ENCODE measurements at places on chromosomes 13 and 19.
A peak's percentile ranks its signal among the peaks of the same experiment; 100 is the strongest.

GRCh38 chr13:80504453-80504852, 163.5 kb upstream of the SPRY2 start:
- DNase-seq: no peak

DNA sequence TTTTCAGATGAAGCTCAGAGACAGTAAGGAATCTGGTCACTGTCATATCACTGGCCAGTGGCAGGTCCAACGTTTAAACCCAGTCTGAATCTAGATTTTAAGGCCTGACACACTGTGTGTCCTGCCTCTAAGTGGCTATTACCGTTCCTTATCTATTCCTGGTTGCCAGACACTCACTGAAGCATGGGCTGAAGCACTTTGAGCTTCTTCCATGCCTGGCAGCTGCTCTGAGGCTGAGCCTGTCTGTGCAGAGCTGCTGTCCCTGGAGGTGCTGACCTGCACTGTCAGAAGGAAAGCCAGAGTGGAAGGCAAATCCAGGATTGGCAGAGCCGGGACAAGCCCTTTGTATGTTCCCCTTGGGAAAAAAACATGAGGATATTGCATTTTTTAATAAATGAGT, 109.2 kb upstream of the SLC7A1 start:
- DNase-seq: no peak

GRCh38 chr13:51959773-51960172, 51.5 kb downstream of the ATP7B start:
- DNase-seq: no peak

- no peak for DNase-seq
Observed at GRCh38 chr13:41577436-41577835, 120.1 kb downstream of the RGCC start.

- no peak for DNase-seq
Observed at GRCh38 chr13:26568132-26568815, 10.8 kb downstream of the WASF3 start.

DNA sequence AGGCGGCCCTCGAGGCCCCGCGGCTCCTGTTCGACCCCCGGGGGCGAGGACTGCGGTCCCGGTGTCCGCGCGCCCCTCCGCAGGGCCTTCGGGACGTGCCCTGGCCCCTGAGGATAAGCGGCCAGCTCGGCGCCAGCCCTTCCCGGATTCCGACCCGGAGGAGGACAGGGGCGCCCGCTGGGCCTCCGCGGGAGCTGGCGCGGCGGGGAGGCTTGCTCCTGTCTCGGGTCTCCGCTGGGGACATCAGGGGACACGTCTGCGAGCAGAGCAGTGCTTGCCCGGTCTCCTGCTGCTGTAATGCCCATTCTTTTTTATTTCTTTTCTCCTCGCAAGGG, 829 bp downstream of the B3GLCT start:
- peak; percentile 40 for DNase-seq

- no peak for DNase-seq
Observed at GRCh38 chr19:18488838-18489626, 32.8 kb downstream of the ELL start.

DNA sequence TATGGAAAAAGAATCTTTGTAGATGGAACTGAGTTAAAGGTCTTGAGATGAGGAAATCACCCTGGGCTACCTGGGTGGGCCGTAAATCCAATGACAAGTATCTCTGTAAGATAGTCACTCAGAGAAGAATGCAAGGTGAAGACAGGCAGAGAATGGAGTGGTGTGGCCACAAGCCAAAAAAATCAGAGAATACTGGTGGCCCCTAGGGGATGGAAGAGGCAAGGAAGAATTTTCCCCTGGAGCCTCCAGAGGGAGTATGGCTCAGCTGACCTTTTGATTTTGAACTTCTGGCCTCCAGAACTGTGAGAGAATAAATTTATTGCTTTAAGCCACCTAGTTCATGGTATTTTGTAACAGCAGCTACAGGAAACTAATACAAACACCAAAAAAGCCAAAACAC, 32.7 kb upstream of the CSNK1A1L start:
- no peak for DNase-seq

GRCh38 chr13:34627509-34628208, 314.4 kb upstream of the NBEA start:
- DNase-seq: no peak

GRCh38 chr19:33639035-33639681, 17.4 kb downstream of the CHST8 start:
- no peak for DNase-seq

DNA sequence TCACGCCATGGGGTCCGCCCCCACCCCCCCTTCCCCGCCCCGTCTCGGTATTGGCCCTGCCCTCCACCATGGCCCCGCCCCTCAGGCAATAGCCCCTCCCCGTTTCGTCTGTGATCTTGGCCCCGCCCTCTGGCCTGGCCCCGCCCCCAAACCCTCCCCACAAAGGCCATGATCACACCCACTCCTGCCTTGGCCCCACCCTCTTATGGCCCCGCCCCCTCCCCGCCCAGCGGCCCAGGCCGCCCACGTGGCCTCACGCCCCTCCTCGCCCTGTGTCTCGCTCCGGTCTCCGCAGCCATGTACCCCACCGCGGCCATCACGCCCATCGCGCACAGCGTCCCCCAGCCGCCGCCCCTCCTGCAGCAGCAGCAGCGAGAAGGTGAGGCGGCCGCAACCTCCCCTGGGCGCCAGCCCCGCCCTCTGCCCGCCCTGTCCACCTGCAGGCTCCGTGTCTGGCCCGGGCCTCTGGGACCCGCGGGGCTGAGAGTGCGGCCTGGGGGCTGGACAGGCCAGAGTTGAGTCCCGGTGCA, 61.3 kb downstream of the CELF5 start:
- DNase-seq: no peak

GRCh38 chr13:94708031-94708859, 4.1 kb downstream of the SOX21 start:
- DNase-seq: no peak

- DNase-seq: no peak
Observed at GRCh38 chr19:36136964-36137686, 2.7 kb upstream of the CAPNS1 start.

DNA sequence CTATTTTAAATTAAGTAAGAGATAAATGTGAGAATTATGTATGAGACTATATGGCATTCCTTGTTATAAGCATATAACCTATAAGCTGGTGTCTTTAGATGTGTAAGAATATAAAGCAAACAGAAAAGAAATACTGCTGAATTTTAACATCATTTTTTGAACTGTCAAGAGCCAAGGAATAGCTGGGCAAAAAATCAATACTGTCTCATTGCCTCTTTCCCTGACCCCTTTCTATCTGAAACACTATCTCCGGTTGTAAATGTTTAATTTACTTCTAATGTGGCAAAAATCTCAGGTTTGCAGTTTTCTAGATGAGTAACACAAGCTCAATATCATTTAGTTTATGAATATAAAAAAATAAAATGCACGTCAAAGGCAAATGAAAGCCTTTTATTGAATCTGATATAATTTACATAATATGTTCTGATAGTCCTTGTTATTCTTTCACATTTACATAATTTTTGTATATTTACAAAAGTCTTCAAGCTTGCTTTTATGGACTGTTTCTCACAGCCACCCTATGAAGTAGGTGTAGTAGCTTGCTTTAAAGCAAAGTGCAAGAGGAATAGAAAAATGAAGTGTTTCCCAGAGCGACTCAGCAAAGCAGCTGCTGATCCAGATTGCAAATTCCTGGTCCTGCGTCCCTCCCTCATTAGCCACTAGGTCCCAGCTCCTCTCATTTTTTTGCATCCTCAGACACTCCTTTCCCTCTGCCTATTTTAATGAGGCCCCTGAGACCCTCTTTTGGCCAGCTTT, 188.2 kb upstream of the RFC3 start:
- DNase-seq: no peak

DNA sequence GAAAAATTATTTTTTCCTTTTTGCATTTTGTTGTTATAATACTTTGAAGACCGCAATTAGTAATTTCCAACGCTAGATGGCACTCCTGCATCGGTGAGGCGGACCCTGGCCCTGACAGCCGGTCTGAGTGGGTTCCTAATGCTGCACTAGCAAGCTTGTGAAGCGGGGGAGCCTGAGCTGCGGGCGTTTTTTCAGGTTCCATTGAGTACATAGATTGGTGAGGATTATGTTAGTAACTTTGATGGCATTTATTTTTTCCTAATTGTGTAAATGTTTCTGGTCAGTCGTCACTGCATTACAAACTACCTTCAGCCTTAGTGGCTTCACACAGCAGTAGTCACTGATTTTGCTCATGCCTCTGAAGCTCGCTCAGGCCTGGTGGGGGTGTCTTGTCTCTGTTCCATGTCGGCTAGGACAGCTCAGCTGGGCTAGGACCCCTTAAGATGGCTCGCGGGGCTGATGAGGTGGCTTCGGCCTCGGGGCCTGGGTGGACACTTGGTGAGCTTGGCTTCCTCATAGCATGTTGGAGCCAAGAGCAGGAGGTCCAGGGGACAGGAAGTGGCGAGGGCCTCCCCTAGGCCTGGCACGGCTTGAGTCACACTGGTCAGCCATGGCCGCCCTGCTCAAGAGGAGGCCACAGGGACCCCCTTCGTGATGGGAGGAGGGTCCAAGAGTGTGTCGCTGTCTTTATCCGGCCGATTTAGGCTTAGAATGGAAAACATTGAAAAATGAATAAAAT, 25.0 kb downstream of the ERCC5 start:
- peak; percentile 49 for DNase-seq

DNA sequence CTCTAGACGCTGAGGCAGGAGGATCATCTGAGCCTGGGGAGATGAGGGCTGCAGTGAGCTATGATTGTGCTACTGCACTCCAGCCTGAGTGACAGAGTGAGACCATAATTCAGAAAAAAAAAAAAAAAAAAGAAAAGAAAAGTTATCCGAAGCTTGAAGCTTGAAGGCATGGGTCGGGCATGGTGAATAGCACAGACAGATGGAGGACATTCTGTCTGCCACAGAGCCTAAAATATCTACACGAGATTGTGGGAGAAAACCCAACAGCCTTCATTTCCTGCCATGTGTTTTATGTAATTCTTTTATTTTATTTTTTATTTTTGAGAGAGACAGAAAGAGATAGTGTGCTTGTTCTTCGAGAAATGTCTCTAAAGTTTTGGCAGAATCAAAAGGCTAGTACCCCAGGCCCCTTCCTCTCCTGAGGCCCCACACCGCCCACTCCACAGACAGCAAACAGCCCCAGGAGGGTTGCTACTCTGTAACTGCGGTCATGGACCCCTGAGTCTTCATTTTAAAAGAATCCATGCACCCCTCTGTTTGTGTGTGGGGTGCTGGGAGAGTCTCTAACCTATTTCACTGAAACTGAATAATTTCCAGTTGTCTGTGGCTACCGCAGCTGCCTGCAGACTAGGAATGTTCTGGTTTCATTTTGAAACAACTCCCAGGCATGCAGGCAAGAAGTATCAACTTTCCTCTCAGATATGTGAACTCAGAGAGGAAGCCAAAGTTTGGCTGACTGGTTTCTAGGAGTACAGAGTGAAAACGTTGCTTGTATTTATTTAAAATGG, 38.4 kb upstream of the RCBTB2 start:
- no peak for DNase-seq

GRCh38 chr19:53136432-53136831, 3.7 kb upstream of the ZNF415 start:
- no peak for DNase-seq

GRCh38 chr19:16920816-16921529, 32.2 kb downstream of the F2RL3 start:
- no peak for DNase-seq

- DNase-seq: no peak
Observed at GRCh38 chr13:111399334-111399733, 78.9 kb downstream of the TEX29 start.

DNA sequence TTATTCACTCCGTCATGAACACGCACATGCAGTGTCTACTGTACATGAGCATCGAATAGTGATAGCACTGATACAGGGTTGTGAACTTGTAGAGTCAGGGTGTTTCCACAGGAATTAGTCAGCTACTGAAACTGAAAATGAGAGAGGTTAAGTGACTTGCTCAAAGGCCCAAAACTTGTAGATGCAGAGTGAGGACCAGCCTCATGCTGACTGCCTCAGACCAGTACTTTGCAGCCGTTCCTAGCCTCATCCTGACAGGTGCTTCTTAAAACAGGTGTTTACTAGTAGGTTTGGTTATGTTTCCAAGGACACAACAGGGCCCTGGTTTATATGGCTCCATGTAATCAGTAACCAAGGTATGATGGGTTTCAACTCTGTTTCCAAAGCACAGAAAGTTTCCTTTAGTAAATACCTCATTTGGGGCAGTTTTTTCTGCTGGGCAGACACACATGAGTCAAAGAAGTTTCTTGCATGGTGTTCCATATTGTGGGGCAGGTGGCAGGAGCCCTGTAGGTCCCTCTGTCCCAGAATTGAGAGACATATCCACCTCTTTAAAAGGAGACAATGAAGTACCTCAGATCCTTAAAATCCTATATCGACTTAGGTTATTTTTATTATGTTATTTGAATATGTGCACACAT, 16.0 kb downstream of the FGF9 start:
- no peak for DNase-seq

GRCh38 chr13:47502166-47502565, 498.9 kb downstream of the SUCLA2 start:
- no peak for DNase-seq

GRCh38 chr19:19224852-19225494, 13.2 kb downstream of the NCAN start:
- peak; percentile 70 for DNase-seq

DNA sequence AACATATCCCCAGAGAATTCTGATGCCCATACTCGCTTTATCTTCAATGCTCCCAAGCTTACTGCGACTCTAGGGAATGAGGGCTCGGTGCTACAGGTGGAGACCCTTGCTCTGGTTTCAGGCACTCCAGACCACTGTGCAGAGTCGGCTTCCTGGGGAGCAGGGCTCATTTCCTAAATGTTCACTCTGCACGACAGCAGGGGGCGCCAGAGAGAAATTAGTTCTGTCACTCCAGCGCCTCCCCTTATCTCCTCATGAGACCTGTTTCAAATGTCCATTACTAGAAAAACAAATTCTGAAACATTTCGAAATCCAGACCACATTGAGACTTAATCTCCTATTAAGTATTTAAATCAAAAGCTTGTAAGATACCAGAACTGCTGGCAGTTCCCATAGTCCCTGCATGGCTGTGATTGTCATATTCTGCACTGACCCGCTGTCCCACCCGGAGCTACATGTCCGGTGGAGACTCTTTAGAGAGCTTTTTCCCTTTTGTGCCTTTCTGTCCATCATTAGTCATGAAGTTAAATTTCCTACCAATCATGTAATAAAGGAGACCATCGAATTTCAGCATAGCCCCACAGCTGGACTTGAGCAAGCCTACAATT, 22.4 kb downstream of the EPSTI1 start:
- DNase-seq: peak; percentile 76

GRCh38 chr13:22198641-22199217, 527.9 kb downstream of the FGF9 start:
- no peak for DNase-seq

DNA sequence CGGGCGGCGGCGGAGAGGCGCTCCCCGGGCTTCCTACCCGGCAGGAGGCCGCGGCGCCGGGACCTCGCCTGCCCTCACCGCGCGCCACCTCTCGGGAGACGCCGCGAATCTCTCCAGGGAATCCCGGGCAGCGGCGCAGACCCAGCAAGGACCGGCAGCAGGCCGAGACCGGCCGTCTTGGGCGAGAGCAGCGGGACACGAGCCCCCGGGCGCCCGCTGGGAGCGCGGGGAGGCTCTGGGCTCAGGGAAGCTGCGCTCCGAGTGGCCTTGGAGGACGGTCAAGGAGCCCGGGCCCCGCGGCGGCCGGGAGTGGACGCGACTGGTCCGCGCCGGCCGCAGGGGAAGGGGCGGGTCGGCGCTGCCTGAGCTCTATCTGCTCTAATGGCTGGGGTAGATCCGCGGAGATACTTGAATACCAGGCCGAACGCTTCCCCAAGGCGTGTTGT, 14.7 kb downstream of the CDX2 start:
- no peak for DNase-seq

- no peak for DNase-seq
Observed at GRCh38 chr13:27310946-27311345, 40.3 kb downstream of the RASL11A start.

GRCh38 chr13:36430247-36431203, 1.8 kb upstream of the CCNA1 start:
- no peak for DNase-seq

Data from effector memory CD8-positive, alpha-beta T cell (primary cell).